ENCODE measurements at places on chromosomes 6 and 20.
A peak's percentile ranks its signal among the peaks of the same experiment; 100 is the strongest.

DNA sequence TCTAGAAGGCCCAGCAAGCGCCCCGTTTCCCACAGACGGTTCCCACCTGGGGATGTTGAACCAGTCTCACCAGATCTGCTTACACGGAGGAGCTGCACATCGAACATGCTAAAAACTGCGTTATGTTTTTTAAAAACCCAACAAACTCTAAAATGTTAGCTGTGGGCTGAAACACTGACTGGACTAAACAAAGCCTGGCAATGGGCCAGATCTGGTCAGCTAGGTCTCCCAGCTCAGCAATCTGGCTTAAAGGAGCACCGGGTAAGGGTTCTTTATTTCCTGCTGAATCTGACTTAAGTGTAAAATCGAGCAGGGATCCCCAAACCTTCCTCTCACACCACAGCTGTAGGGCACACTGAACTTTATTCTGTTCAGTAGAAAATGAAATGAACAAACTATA lies 156.9 kb downstream of the FOXC1 start:
- DNase-seq = no peak

DNA sequence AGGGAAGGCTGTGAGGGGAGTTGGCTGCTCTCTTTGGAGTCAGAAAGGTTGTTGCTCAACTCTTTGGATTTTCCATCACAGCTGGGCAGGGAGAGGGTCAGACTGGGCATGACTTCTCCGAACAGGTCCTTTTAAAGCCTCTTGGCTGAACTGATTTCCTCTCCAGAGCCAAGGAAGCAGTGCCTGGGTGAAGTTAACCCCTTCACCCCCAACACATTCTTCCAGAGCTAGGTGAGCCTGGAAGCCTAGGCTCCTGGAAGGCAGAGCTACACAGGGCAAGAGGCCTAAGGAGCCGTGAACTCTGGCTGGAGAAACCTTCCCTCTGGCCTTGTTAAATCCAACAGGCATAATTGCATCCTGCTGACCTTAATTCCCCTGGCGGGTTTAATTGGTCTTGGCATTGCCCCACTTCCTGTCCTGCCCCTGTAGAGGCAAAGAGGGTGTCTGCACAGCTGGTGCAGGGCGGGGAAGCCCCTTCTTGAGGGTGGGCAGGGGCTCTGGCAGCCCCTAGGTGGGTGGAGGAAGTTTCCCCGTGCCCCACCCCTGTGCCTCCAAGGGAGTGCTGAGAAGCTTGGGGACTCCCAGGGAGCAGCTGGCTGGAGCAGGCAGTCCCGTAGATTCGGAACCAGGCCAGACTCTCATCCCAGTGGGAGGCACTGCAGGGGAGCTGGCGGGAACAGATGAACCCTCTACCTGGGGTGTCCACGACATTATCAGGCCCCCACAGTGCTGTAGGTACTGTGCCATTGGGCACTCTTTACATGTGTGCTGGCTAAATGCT lies 3.6 kb upstream of the MYLK2 start:
- DNase-seq = no peak

DNA sequence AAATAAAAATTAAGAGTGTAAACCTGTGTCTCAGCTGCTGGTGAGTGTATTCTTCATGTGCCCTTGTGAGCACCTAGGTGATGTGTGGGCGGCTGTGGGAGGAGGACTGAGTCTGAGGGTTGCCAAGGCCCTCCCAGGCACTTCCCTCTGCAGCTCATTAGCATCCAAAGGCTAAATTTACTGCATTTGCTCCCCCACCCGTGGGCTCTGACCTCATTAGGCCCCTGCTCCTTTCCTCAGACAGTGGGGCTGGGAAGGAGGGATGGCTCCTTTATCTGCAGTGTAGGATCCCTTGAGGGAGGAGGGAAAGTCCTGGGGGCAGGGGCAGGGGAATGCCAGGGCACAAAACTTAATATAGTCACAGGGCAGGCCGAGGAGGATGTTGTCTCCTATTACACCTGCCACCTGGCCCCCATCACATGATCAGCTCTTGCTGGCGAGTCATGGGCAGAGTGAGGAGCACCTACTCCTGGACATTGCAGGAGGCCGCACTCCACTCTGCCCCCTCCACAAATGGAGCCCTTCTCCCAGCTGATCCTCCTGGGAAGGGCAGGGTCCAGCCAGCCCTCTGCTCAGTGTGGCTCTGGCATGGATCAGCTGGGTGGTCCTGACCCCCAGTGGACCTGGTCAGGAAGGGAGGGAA lies 133.2 kb downstream of the MRPL14 start:
- DNase-seq = no peak

DNA sequence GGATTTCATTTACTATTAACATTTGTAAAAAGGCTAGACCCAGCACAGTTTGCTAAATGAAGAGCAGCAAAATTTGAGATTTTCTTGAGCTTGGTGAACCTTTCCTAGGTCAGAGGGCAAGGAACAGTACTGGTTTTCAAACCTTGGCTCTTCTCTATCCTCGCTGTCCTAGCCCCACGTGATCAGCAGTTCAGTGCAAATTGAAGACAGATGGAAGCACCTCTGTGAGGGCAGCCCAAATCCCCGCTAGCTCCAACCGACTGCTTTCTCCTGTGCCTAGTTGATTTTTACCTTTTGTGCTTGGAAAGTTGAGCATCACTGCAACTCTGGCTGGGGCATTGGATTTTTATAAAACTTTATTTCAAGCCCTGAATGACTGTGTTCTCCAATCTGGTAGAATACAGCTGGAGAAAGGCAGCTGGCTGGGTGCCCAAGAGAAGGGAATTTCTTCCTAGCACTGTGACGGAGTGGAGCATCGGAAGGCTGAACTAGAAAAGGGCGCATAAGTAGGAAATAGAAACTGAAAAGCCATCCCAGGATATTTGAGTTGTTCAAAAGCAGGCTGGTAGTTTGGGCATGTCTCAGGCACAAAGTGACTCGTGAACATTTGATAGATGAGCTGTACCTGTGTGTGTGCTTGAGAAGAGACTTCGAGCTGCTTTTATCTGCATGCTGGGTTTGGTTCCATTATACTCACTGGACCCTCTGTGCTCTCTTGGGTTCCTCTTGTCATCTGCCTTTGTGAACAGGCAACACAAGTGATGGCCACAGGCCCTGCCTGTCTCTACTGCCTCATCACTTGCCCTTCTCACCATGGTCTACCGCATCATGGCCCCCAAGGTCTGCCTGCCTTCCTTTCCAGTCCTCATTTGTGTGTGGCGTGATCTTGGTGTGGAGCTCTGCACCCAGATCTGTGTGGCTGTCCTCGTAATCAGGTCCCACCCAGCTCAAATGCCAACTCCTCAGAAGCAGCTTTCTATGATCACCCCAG lies 2.3 kb downstream of the RNF114 start:
- DNase-seq = no peak

DNA sequence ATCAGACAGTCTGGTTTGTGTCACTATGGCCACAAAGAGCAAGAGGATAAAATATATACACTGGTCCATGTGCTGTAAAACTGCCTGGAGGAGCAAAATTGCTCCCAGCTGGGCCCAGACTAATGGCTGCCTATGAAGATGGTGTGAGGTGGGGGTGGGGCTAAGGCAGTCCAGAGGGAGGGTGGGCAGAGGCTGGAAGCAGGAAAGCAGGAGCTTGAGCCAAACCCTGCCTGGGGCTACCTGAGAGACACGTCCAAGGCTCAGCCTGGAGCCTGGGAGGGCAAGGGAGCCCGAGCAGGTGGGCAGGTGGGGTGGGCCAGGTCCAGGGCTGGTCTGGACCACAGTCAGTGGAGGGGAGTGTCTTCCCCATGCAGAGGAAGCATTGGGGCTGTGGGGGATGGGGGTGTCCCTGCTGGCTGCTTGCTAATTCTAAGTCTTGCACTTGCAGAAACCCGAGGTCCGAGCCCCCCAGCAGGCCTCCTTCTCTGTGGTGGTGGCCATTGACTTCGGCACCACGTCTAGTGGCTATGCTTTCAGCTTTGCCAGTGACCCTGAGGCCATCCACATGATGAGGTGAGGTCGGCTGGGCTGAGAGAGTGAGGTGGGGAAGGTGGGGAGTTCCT lies 9.5 kb downstream of the HSPA12B start:
- no peak for DNase-seq

- DNase-seq = no peak
These were observed 75.9 kb downstream of the DHX35 start for GRCh38 chr20:39038047-39038446.

DNA sequence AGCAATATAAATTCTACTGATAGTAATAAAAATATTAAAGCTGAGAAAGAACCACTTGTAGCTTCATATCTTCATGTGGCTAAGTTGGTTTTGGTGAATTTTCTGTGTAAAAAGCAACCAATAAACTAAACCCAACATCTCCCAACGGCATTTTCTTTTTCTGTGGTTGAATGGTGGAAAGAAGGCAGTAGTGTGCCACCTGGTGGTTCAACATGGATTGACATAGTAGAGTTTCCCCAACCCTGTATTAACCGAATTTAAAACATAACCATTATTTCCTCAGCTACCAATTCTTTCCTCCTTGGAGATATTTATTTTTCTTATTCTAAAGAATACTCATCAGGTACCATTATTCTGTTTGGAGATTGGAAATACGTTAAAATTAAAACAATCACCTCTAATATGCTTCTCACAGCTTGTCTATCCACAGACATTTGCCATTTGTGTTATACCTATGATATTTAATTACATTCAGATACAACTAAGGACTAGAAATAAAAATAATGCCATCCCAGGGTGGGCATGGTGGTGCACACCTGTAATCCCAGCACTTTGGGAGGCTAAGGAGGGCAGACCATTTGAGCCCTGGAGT lies 117.1 kb upstream of the EEF1E1 start:
- peak; percentile 37 for DNase-seq

GRCh38 chr6:15442467-15442866 lies 196.6 kb downstream of the JARID2 start:
- DNase-seq = no peak

- DNase-seq = no peak
These were observed 78.5 kb downstream of the NFATC2 start for GRCh38 chr20:51463998-51464397.
